ENCODE measurements at places on chromosomes 6 and 20. TPM values are rescaled to one million over a fixed set of nuclear protein-coding genes. Genes with fewer than 3 reads are reported as not detected.

DNA sequence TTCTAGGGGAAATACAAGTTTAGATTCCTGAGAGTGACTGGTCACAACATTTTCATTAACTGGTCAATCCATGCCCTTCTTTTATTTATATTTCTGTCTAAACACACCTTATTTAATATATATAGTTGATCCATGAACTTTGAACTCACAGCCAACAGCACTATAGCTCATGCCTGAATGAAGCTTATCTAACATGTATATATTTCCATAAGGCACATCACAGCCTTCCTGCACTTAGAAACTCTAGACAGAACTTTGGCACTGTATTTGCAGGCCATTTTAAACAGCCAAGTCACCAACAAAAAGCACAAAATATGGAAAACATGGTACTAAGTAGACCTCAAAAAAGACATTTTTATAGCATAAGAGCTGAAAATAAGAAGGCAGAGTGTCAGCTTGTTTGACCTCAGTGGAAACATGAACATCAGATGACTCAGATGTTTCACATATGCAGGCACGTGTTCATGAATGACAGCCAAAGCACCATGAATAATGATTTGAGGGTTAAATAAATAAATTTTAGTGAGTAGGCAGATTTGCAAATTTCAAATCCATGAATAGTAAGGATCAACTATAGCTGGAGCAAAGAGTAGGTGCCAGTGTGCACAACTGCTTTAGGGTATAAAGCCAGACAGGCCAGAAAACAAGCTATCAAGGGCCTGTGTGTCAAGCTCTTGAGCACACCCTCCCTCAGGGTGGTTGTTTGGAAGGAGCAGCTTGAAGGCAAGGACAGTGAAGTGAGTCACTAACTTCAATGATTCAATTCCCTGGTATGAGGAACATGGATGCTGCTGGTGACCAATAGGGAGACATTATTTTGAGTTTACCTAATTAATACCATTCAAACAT, 88.9 kb upstream of the NT5E start:
- no peak for DNase-seq

RHAG gene
- not detected for total RNA-seq

CALHM4 gene
- total RNA-seq: not detected

DNA sequence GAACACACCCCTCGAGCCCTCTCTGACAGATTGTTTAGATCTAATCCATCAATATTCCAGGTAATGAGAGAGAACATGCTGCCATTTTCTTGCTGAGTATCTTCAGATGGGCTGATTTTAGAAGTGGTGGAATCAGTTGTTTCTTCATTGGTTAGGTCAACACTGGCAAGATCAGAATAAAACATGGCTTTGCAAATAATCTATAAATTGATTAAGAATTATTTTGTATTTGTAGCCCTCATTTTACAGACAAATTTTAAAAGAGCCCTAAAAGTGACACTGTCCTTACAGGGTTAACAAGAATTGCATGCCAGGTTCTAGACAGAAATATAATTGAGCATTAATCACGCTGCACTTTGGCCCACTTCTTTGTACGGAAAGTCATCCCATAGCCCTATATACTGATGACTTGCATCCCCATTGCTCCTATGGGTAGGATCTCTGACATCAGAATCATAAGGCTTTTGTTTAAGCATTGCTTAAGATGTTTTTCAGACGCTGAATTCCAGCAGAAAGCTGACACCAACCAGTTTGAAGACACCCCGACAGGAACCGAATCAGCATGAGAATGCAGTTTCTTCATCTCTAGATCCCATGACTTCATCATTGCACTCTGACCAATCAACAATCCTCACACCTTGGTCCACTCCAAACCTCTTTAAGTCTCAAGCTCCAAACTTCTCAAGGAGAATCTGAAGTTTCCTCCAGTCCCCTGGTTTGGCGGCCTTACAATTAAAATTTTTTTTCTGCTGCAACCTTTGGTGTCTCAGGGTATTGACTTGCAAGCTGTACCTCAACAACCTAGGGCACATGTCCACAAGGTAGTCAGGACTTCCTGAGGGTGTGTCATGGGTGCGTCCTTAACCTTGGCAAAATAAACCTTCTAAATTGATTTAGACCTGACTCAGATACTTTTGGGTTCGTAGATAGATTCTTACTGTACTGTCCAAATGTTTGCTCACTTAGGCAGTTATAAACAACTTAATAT, 7.8 kb downstream of the TDP2 start:
- DNase-seq: no peak
